ENCODE measurements at places on chromosomes 4 and X. TPM values are rescaled to one million over a fixed set of nuclear protein-coding genes. Genes with fewer than 3 reads are reported as not detected.

DNA sequence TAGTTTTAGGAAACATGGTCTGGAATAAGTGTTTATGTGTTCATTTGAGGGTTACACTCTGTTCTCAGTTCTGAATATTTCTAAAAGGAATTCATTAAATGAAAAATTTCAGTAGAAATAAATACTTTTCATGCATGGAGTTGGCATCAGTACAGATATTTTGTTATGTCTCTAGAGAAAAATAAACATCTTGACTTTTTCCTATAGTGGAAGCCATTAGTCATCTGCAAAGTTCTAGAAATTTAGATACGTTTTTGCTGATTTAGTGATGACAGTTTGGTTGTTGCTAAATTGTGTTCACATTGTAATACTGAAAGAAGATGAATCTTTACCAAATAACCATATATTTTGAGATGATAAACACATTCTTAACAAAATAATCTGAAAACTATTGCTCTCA, 268.2 kb upstream of the TEX13A start:
- H3K36me3 ChIP-seq = no peaks in the 10 kb centered on the region
- no peak for DNase-seq
- no peak overlapping the region for H3K27ac ChIP-seq
- no peaks in the 10 kb centered on the region for H3K27me3 ChIP-seq
- no peak overlapping the region for H3K4me3 ChIP-seq
- H3K4me1 ChIP-seq = no peaks in the 10 kb centered on the region

DNA sequence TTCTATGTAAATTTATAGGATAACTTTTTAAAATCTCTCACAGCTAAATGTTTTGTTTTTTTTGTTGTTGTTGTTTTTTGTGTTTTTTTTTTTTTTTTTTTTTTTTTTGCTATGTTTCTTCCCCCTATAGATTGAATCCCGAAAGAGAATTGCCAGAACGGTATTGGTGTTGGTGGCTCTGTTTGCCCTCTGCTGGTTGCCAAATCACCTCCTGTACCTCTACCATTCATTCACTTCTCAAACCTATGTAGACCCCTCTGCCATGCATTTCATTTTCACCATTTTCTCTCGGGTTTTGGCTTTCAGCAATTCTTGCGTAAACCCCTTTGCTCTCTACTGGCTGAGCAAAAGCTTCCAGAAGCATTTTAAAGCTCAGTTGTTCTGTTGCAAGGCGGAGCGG, 4.1 kb downstream of the BRS3 start:
- no peaks in the 10 kb centered on the region for H3K27me3 ChIP-seq
- no peak for DNase-seq
- no peak overlapping the region for H3K27ac ChIP-seq
- H3K4me3 ChIP-seq = no peak overlapping the region
- no peaks in the 10 kb centered on the region for H3K4me1 ChIP-seq

GRCh38 chr4:15488136-15488535, 18.5 kb downstream of the CC2D2A start:
- H3K36me3 ChIP-seq = no peaks in the 10 kb centered on the region
- DNase-seq = no peak
- no peaks in the 10 kb centered on the region for H3K4me1 ChIP-seq
- no peak overlapping the region for H3K4me3 ChIP-seq

DNA sequence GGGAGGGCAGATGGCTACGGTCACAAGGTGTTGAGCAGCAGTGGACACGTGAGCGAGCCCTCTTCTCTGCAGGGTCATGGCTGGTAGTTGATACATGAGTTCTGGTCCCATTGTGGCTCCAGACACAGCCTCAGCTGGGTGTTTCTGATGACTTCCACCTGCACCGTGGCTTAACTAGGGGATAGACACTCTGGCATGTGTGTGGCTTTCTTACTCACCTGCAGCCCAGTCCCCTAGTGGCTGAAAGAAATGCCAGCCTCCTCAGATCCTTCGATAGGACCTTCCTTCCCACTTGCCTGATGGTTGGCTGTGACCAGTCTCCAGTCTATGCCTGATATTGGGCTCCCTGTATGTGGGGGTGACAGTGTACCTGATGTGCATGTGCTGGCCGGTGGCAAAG, 5.0 kb downstream of the GPR78 start:
- DNase-seq = peak; percentile 14
- H3K4me3 ChIP-seq = no peak overlapping the region
- H3K36me3 ChIP-seq = no peaks in the 10 kb centered on the region
- peaks cover 10% of the 10 kb centered on the region for H3K4me1 ChIP-seq
- H3K27ac ChIP-seq = no peak overlapping the region

- no peaks in the 10 kb centered on the region for H3K27me3 ChIP-seq
- H3K4me3 ChIP-seq = no peak overlapping the region
- H3K27ac ChIP-seq = no peak overlapping the region
- H3K4me1 ChIP-seq = no peaks in the 10 kb centered on the region
These were observed 324.4 kb downstream of the UNC5C start for GRCh38 chr4:95224402-95224801.

- H3K4me1 ChIP-seq = peaks cover 3% of the 10 kb centered on the region
- no peak overlapping the region for H3K4me3 ChIP-seq
- H3K27ac ChIP-seq = no peak overlapping the region
- DNase-seq = no peak
These were observed 43.1 kb upstream of the IL21 start for GRCh38 chr4:122663814-122664610.

DNA sequence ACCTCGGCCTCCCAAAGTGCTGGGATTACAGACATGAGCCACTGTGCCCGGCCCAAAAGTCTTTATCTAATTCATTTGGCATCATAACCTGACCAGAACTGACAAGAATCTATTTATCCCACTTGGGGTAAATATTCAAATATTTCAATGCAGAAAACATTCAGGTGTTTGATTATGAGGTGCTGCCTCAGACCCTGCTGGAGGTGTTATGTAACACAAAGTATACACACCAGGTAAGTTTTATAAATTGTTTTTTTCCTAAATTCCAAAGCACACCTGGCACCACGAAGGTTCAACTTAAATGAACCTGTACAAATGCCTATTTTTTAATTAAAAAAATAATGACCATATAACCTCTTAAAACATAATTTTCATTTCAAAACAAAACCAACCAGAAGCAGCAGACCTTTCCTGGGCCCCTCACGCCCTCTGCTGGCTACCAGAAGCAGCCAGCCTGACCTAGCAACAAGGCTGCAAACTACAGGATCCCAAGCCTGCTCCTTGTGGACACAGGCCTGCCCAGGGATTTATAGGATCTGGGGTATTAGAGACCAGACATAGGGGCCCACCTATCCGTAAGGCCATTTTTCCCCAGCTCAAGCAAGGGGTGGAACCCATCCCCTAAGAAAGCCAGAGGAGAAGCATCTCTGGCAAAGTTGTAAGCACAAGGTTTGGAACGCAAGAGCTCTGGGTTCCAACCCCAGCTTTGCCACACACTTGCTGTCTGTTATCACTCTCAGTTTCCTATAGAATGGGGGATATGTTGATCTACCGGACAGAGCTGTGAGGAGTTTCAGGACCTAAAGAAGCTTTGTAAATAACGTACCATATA, 11.7 kb downstream of the OTUD5 start:
- DNase-seq = peak; percentile 59

- H3K27ac ChIP-seq = no peak overlapping the region
- no peak for DNase-seq
- no peaks in the 10 kb centered on the region for H3K36me3 ChIP-seq
- H3K4me1 ChIP-seq = no peaks in the 10 kb centered on the region
- H3K4me3 ChIP-seq = no peak overlapping the region
- no peaks in the 10 kb centered on the region for H3K27me3 ChIP-seq
These were observed 53.9 kb upstream of the TENM3 start for GRCh38 chr4:182189103-182189878.

GRIA2 gene
- not detected for total RNA-seq

GRCh38 chrX:133746593-133746992, 238.8 kb downstream of the GPC3 start:
- H3K4me3 ChIP-seq = no peak overlapping the region
- H3K27me3 ChIP-seq = no peaks in the 10 kb centered on the region
- no peaks in the 10 kb centered on the region for H3K36me3 ChIP-seq
- no peak overlapping the region for H3K27ac ChIP-seq

GRCh38 chr4:163256680-163257343, 75.6 kb downstream of the NPY1R start:
- no peaks in the 10 kb centered on the region for H3K4me1 ChIP-seq
- H3K36me3 ChIP-seq = no peaks in the 10 kb centered on the region
- no peak overlapping the region for H3K27ac ChIP-seq

DNA sequence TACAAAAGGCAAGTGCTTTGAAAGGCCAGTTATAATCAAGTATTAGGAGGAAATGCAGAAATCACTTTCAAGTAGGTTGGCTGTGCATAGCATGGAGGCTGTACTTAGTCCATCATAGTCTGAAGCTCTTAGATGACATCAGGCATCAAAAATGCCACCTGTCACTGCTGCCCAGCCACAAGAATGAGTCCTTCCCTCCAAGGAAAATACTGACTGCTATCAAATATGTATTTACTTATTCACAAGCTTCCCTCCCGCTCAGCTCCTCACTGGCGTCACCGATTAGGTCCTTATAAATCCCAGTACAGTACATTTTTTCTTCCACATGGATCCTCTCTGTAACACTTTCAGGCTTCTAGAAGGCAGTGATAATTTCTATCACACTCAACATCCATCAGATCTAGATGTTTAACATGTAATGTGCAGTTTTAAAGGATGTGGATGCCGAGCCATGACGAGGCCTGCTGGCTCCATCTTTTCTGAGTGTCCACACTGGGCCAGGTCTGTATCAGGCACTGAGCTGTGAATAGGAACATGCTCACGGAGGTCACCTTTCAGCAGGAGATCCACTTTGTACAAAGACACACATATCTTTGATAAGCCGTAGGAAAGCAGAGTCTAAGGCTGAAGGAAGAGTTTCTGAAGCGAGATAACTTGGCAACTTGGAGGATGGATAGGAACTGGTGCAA, 121.9 kb downstream of the PALLD start:
- no peaks in the 10 kb centered on the region for H3K36me3 ChIP-seq
- no peak for DNase-seq
- no peak overlapping the region for H3K27ac ChIP-seq
- H3K27me3 ChIP-seq = no peaks in the 10 kb centered on the region

Data from upper lobe of left lung (tissue), 6 donors.